ENCODE measurements at places on chromosomes 11 and 22.

DNA sequence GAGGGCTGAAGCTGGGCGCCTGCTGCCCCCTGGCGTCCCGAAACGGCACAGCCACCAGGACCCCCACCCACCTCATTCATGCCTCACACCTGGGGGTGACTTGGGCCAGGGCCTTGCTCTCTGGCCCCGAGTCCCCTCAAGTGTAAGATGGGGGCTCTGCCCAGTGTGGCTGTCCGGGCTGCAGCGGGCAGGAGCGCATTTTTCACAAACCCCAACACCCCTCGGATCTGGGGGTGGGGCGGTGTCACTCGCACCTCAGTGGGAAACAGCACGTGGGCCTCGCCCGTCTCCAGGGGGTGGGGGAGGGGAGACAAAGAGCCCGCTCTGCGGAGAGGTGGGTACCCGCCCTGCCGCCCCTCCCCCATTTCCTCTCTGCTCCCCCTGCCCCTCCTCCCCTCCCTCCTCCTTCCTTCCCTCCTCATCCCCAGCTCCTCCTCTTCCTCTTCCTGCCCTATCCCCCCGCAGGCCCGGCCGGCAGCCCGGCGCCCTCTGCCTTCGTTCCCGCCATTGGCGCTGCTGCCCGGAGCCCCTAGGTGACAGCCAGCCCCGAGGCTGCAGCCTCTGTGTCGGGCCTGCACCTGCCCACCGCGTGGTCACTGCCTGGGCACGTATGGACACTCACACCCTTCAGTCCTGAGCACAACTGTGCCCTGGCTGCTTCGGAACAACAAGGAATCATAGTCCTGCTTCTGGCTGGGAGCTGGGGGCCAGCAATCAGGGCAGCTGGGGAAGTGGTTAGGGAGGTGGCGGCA, 6.8 kb upstream of the CDKN1C start:
- DNase-seq: peak; percentile 63

DNA sequence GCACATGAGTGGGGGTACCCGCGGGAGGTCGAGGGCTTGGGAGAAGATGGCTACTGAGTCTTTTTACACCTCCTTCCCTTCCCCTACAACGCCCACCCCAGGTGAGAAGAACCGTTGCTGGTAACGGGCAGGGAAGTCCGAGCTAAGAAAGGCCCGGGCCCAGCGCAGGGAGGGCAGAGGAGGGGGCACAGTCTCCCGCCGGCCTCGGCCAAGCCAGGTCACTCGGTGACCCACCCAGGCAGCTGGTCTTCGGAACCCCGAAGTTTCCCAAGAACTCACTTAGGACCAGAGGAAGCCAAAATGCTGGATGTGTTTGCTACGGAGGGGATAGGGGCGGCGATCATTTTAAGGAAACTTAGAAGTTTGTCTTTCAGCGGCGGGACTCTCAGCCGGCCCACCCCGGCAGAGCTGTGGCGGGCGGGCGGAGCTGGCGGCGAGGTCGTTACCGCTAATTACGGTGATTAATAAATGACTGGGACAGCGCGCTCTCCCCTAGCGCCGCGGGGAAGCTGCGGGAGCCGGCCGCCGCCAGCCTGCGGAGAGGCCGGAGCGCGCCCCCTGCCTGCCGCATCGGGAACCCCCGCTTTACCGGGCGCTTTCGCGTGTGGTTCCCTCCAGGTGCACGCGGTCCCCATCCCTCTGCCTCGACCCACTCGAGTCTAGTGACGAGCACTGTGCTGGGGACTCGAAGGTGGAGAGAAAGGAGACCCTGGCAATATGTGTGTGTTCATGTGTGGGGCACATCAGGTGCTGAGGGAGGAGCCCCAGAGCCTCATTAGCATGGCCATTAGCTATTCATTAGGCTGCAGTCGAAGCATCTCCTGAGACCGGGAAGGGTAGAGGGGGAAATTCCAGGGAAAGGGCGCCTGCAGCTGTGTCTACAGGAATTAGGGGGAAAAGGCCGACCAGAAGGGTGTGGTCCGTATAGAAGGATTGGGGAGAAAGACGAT, 945 bp downstream of the ROBO3 start:
- peak; percentile 31 for DNase-seq

DNA sequence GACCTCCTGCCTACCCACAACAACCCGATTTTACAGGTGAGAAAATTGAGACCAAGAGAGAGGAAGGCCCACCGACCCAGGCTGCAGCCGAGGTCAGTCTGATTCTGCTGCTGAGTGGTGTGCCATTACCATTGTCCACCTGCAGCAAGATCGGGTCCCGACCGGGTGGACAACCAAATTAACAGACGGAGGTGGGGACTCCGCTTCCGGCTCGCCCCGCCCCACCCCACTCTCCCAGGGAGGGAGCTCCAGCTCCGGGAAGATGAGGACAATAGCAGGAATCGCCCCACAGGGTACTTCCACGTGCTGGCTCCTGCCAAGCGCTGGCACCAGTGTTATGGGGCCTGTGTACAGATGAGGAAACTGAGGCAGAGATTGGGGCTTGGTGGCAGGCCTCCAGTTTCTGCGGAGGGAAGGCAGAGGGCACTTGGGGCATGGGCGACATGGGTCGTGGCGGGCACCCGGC, 425 bp upstream of the KDELR3 start:
- peak; percentile 56 for DNase-seq

- no peak for DNase-seq
Observed at GRCh38 chr22:39503630-39504029, 1.5 kb downstream of the MIEF1 start.

DNA sequence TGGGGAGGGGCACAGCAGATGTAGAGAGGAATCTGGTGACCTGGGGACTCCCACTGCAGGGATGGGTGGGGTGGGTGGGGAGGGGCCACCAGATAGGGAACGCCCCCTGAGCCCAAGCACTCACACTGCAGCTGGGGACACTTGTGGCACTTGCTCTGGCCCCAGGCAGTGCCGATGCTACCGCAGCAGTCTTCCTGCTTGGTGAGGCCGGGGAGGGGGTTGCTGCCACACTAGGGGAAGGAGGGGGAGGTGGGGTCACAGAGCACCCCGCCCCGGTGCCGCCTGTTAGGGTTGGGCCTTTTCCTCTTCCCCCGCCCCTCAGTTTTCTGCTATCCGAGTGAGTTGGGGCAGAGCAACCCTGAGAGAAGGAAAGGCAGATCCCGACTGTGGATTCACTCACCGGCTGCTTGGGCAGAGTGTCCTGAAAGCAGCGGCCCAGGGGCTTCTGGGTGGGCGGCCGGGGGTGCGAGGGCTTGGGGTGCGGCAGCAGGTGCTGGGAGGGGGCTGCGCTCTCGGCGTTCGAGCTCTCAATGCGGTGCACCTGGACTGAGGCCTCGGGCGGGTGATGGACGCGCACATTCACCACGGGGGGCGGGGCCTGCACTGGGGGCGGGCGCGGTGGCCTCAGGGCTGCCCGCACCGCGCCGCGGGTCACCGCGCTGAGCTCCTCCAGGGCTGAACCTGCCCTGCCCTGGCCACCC, 4.7 kb downstream of the LTBP3 start:
- peak; percentile 52 for DNase-seq

DNA sequence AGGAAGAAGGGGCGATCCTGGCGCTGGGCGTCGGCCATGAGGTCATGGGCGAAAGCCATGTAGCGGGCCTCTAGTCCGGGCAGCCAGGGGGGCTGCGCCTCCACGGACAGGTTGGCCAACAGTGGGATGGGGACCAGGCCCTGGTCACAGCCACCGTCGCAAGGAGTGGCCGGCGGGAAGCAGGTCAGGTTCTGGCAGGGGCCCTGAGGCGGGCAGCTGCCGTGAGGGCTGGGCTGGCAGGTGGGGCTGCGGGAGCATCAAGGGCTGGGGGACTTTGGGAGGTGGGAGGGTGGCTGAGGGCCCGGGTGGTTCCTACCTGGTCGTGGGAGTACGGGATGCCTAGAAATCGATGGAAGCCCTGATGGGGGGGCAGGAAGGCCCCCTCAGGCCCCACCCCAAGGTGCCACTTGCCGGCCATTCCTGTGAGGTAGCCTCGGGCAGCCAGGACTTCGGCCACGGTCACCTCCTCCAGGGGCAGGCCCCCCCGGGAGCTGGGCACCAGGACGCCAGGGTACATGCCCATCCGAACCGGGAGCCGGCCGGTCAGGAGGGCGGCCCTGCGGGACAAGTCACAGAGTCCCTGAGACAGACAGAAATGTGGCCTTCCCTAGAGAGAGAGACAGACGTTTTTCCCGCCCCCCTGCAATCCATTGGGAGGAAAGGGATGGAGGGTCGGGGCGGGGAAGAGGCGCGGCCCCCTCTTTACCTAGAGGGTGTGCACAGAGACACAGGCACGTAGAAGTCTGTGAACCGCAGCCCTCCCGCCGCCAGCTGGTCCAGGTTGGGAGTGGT, 906 bp downstream of the ARSA start:
- DNase-seq: peak; percentile 18

- no peak for DNase-seq
Observed at GRCh38 chr11:129249923-129250322, 57.8 kb upstream of the ARHGAP32 start.

DNA sequence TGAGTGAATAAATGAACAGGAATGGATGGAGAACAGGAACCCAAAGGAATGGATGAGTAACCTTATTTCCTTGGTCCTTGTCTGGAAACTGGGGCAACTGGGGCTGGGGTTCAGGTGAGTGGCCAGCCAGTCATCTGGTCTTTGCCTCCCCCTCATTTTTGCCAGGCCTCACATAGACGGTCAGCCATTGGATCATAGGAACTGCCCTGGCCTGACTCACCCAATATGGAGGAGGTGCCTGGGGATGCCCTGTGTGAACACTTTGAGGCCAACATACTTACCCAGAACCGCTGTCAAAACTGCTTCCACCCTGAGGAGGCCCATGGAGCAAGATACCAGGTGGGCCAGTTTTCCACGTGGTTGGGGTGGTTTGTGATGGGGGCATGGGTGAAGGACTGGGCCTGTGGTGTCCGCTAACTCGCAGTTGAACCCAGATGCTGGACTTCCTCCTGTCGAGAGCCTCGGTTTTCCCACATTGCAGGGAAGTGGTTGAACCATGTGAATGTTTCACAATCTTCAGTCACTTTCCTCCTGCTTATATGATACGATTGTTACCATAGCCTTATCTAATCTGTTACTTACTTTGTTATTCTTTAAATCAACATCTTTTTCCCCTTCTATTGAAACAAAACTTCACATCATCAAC, 4.4 kb downstream of the TRIOBP start:
- DNase-seq: no peak

DNA sequence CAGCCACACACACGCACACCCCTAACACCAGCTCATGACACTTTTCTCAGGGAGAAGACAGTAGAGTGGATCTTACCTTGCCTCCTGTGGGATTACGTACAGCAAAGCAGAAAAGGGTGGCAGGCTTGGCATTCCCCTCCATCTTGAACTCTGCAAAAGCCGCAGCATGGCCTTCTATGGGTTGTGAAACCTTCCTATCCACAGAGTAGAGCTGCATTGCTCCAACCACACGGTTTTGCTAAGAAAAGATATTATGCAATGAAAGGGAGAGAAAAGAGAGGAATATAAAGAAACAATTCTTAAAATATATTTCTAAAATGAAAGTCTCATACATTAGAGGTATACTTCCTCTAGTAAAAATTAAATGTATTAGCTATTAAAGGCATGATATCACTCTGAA, 48.8 kb downstream of the CLTCL1 start:
- DNase-seq: no peak

DNA sequence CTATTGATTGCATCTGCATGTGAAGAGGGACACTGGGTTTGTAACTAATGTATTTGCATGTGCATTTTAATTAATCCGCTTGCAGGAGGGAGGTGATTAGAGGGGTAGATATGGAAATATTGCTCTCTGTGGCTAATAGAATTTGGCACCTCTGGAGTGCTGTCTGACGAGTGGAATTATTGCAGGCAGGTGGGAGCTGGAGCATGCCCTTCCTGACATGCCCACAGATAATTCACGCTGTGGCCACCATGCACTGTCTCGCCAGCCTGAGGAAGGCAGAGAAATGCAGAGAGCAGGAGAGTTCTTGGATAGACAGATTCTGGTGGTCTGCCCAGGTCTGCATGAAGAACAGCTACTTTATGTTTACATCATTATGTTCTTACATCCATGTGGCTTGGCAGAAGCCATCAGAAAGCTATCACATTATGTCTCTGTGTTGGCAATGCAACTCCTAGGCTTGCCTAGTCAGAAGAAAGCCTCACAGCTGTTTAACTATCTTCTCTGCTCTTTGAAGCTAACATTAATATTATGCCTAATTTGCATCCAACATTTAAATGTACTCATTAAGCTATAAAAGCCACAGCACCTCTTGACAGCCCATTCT, 89.4 kb upstream of the DRD2 start:
- DNase-seq: no peak

GRCh38 chr11:65438257-65439151, 15.9 kb downstream of the NEAT1 start:
- no peak for DNase-seq

All from transverse colon (tissue), 4 donors.